DND-41 (cell line): ENCODE measurements at places on chromosomes 13 and 19.

DNA sequence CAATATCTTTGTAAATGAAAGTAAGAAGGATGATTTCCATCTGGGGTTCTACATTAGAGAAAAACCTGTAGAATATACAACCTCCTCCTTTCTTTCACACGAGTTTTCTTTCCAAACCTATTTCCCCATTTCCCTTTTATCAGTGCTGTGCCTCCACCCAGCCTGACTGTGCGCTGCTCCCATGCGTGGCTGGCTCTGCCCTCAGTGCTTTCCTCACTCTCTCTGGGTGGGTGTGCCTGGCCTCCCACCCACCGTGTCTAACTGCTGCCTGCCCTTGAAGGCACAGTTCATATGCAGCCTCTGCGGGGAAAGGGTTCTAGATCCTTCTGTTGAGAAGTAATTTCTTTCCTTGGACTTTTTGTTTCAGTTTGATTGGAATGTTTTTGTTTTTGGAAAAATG lies 70.7 kb downstream of the PCCA start:
- DNase-seq = no peak

GRCh38 chr13:77230560-77230959 lies 96.3 kb downstream of the MYCBP2 start:
- DNase-seq = no peak

DNA sequence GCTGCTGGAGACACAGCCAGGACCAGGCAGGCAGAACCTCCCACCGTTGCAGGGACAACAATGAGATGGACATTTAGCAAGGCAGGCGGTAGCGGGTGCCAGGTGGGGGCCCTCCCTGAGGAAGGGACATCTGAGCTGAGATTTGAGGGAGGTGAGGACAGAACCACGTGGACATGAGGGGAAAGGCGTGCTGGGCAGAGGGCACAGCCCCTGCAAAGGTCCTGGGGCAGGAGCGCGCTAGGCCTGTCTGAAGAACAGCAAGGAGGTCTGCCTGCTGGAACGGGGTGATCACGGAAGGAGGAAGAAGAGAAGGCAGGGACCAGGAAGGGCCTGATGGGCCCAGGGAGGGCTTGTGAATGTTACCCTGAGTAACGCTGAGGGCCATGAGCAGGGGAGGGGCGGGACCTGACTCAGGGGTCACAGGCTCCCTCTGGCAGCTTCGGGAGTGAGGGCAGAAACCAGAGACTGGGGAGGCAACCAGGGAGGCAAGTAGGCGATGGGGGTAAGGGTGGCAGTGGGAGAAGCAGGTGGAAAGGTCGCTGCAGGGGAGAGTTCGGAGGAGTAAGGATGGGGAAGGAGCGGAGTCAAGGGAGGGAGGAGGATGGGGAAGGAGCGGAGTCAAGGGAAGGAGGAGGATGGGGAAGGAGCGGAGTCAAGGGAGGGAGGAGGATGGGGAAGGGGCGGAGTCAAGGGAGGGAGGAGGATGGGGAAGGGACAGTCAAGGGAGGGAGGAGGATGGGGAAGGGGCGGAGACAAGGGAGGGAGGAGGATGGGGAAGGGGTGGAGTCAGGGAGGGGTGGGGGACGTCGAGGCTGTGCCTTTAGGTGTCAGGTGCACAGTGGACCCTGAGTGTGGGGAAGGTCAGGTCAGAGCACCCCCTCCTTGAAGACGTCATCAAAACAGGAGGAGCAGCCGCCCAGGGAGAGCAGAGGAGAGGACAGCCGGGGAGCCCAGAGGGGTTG lies 15.7 kb upstream of the B3GNT3 start:
- DNase-seq = no peak

- DNase-seq = peak; percentile 9
These were observed 565.1 kb downstream of the LIG4 start for GRCh38 chr13:107650081-107650701.

- DNase-seq = no peak
These were observed 11.6 kb downstream of the CLDN10 start for GRCh38 chr13:95564091-95564490.

- DNase-seq = no peak
These were observed 200.2 kb downstream of the COL4A1 start for GRCh38 chr13:110106726-110107125.

GRCh38 chr19:39388657-39389056 lies 2.2 kb downstream of the PAF1 start:
- no peak for DNase-seq

- no peak for DNase-seq
These were observed 97.9 kb downstream of the DGKH start for GRCh38 chr13:42146359-42146758.

DNA sequence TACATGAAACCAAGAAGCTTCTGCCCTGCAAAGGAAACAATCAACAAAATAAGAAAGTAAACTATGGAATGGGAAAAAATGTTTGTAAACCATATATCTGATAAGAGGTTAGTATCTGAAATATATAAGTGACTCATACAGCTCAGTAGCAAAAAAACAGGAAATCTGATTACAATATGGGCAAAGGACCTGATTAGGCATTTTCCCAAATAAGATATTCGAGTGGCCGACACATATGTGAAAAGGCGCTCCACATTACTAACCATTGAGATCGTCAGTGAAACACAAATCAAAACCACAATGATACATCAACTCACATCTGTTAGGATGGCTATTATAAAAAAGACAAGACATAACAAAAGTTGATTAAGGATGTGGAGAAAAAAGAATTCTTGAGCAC lies 2818.6 kb upstream of the PCDH20 start:
- DNase-seq = no peak

DNA sequence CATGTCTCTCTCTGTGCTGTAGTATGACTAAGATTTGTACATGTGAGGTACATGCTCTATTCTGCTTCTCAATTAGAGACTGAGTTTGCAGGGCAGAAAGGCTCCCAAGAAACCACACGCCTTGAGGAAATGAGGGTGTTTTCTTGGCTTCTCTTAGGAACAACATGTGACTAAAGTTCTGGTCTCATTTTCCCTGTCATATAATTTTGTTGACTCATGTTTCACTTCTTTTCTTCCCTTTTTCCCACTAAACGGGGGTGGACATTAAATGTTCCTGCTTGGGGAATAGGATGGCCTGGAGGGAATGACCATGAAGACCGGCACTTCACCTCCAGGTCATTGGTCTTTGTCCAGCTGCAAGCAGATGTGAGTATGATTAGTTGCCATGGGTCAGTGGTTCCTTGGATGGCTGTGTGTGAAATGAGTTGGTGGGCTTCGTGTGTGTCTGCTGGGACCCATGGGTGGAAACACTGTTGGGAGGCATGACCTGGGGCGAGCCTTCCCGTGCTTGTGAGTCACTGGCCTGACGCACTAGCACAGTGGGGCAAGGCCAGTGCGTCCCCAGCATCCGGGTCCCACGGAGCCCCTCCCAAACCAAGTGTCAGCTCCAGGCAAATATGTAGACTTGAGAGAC lies 56.6 kb downstream of the COL4A1 start:
- no peak for DNase-seq

DNA sequence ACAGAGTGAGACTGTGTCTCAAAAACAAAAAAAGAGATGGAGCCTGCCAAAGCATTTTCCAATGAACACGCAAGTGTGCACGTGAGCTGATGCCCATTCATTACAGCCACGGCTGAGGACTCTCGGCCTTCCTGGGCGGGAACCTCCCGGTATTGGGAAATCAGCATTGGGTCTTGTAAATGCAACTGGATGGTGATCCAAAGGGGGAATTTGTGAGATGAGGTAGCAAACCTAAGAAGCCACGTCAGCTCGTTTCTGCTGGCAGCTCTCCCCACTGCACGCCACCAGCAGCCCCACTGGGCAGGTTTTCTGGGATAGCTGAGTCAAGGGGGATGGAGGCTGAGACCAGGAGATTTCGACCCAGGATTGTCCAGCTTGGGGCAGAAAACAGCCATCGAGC lies 11.5 kb downstream of the C13orf46 start:
- DNase-seq = no peak

DNA sequence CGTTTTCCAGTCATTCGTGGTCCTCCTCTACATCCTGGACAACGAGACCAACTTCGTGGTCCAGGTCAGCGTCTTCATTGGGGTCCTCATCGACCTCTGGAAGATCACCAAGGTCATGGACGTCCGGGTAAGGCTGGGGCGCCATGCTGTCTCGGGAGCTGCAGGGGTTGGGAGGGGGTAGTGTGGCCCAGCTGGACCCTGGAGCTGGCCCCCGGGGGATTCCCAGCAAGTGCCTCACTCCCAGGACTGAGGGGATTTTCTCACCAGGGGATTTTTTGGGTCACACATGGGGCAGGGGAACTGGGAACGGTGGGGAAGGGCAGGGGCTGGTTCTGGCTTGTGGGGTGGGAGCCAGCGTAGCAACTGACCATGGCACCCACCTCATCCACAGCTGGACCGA lies 10.8 kb upstream of the RELB start:
- no peak for DNase-seq

GRCh38 chr13:57724486-57725272 lies 93.1 kb downstream of the PCDH17 start:
- no peak for DNase-seq

DNA sequence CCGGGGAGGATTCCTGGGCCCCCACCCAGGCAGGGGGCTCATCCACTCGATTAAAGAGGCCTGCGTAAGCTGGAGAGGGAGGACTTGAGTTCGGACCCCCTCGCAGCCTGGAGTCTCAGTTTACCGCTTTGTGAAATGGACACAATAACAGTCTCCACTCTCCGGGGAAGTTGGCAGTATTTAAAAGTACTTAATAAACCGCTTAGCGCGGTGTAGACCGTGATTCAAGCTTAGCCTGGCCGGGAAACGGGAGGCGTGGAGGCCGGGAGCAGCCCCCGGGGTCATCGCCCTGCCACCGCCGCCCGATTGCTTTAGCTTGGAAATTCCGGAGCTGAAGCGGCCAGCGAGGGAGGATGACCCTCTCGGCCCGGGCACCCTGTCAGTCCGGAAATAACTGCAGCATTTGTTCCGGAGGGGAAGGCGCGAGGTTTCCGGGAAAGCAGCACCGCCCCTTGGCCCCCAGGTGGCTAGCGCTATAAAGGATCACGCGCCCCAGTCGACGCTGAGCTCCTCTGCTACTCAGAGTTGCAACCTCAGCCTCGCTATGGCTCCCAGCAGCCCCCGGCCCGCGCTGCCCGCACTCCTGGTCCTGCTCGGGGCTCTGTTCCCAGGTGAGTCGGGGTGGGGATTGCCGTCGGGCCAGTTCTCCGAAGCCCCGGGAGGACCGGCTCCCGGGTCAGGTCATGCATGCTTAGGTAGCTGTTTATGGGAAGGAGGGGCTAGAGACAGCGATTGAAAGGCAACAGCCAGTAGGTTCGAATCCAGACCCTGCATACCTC lies at the start of gene ICAM1:
TSS of gene ICAM1 (plus strand) at position 505 of the 779 bp plus-strand sequence. CDS start at position 545, 40 bp downstream.
- DNase-seq = peak; percentile 80

- no peak for DNase-seq
These were observed 138.2 kb downstream of the DCLK1 start for GRCh38 chr13:35992964-35993363.

DNA sequence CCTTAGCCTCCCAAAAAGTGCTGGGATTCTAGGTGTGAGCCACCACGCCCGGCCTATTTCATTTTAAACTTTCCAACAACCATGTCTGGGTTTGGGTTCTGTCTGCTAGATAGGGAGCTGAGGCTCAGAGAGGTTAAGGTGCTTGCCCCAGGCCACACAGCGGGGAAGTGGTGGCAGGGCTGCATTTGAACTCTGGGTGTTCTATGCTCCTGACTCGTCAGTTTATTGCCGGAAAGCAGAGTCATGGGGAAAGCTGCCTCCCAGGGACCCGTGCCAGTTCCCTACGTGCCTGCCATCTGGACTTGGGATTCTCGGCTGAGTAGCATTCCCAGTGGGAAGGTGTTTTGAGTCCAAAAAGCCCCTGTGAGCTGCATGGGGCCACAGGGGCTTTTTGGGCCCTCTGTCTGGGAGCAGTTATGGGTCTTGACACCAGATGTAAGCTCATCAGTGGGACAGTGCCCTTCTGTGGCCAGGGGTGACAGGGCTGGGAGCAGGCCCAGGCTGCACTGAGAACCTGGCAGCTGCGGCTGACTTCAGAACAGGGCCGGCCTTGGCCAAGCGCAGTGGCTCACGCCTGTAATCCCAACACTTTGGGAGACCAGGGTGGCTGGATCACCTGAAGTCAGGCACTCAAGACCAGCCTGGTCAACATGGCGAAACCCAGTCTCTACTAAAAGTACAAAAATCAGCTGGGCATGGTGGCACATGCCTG lies 10.9 kb downstream of the RFX1 start:
- DNase-seq = no peak

DNA sequence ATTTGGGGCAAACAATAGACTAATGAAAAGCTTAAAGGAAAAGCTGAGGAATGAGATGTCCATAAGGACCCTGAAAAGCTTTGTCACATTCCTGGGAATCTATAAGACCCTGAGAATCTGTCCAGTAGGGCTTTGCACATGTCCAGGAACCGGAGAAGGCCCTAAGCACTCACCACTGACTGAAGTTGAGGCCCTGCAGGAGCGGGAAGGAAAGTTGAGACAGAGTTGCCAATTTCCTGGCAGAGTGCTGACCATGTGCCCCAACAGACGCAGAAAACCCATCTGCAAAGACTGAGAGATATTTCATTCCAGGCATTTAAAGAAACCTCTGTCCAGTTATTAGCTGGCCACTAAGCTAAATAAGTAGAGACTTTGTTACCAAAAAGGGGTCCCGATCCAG lies 890.5 kb downstream of the UQCRFS1 start:
- DNase-seq = no peak

DNA sequence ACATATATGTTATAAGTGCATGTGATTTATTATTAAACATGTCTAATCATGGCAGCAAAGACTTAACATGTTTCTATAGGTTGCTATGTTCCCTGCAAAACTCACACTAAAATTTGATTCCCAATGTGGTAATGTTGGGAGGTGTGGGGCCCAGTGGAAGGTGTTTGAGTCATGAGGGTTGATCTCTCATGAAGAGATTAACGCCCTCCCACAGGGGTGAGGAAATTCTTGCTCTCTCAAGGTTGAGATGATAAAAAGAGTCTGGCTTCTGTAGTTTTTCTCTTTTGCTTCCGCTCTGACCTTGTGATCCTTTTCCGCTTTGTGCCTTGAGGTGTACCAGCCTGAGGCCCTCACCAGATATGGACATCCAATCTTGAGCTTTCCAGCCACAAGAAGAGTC lies 737.5 kb upstream of the SLITRK5 start:
- DNase-seq = no peak

DNA sequence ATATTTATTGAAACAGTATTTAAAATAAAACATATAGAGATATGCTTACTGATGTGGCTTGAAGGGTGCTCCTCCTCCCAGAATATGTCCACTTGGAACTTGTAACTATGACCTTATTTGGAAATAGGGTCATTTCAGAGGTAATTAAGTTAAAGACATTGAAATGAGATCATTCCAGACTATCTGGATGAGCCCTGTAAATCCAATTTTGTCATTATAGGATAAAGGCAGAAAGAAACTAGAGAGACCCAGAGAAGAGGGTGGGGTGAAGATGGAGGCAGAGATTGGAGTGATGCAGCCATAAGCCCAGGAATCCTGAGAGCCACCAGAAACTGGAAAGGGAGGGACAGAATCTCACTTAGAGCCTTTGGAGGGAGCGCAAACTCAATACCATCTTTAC lies 243.2 kb downstream of the OXGR1 start:
- DNase-seq = no peak

DNA sequence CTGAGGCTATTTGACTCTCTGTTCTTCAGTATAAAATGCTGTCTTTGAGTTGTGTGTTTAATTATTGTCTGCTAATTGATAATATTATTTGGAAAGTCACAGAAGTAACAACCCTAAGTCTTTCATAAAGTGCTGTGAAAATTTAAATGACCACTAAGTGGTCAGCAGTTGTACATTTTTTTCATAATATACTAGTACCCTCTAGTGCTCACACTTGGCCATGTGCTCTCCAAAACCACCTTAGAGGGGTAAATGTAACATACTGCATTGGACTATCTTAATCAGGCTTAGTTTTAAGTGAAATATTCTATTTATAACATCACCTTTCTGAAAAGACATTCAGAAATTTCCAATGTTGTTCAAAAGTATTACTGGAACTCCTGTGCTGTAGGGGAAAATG lies 745.3 kb downstream of the GPC5 start:
- no peak for DNase-seq

GRCh38 chr19:5558101-5558621 lies 9.6 kb downstream of the TINCR start:
- DNase-seq = no peak
